ENCODE measurements at places on chromosomes 13 and 19.
A peak's percentile ranks its signal among the peaks of the same experiment; 100 is the strongest.

- DNase-seq, result no peak
Measured at GRCh38 chr13:43441464-43441863, 345.3 kb downstream of the ENOX1 start.

GRCh38 chr19:9793071-9793591 lies 24.6 kb upstream of the ZNF846 start:
- no peak for DNase-seq

DNA sequence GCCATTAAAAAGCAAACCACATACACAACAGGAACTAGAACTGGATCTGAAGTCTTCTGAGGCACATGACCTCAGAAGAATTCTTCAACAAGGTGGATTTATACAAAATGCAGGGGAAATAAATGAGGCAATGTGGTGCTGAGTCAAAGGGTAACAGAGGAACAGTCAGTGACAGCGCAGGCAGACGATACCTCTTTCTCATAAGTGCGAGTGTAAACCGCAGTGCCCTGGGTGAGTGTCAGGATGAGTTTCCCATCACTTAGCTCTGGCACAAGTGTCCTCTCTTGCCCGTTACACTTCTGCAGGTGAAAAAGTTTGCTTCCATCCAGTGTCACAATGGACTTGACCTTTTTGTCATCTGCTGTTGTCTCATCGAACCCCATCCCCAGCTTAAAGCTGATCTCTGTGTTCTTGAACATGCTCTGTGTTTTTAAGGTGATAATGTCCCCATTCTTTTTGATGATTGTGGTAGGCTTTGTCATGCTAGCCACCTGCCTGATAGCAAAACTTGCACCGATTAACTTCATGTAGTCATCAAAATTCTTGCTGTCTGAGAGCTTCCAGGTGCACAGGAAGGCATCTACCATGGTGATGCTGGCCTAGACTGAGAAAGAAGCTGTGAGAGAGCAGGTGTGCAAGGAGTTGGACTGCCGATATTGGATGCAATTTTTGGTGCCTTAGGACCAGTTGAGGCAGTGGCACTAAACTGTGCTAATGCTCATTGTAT lies 97.3 kb downstream of the AKAP11 start:
- no peak for DNase-seq

- no peak for DNase-seq
Measured at GRCh38 chr13:108987517-108987916, 358.1 kb downstream of the MYO16 start.

GRCh38 chr19:18587962-18588610 lies 512 bp upstream of the REX1BD start:
- no peak for DNase-seq

DNA sequence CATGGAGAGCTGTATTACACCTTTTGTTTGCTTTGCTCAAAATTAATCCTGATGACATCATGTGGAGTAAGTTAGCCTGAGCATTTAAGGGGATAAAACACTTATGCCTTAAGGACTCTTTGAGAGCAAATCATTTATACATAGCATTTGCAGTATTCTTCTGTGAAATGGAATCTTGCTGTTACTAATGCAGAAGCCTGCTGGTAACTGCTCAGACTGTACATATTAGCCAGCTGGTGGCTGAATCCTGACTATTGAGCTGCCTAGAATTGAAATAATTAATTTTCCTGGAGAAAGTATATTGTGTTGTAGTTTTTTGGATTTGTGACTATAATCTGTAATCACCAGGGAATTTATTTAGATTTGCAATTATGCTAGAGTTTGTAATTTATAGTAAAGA lies 363.2 kb downstream of the GPC6 start:
- no peak for DNase-seq

DNA sequence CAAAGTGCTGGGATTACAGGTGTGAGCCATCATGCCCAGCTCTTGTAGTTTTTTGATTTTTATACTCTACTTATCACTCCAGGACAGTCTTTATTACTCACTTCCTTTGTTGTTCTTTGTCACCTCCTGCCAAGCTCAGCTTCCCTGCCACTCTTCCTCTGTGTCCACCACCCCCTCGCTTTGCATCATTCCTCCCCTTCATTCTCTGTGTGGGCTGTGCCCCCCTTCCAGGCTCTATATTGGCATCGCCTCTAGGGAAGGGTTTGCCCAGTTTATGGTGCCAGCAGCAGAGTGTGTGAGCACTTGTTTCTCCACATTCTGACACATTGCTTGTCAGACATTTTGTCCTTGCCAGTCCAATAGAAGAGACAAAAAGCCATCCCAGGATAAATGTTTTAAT lies 15.1 kb downstream of the ZNF302 start:
- DNase-seq, result no peak

GRCh38 chr19:3838661-3839060 lies 30.2 kb downstream of the ZFR2 start:
- no peak for DNase-seq

GRCh38 chr19:5152767-5153532 lies 184.0 kb downstream of the KDM4B start:
- no peak for DNase-seq

DNA sequence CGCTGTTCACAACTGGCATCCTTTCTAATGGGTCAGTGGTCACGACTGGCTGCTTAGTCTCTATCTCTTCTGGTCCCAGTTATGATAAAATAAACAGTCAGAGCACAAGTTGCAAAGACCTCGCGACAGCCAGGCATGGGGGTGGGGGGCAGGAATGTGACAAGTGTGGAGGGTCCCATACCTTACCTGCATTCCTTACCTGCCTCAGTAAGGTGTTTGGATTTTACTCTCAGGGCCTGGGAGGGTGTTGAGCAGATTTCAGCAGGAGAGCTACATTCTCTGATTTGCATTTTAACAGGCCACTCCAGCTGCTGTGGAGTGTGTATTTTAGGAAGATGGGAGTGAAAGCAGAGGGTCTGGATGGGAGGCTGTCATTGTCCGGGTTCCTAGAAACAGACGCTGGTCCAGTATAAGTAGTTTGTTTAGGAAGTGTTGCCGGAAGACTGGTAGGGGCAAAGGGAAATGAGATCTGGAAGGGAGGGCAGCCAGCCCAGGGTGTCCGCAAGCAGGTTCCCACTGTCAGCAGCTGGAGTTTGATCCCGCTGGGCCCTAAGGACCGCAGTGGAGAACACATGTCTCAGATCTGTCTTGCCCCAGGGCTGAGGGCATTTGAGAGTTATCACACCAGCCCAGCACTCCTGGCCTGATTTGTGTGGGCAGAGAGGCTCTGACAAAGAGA lies 920.0 kb downstream of the UQCRFS1 start:
- DNase-seq, result no peak

- peak; percentile 67 for DNase-seq
Measured at GRCh38 chr19:50414864-50415660, 3.7 kb upstream of the SPIB start.

DNA sequence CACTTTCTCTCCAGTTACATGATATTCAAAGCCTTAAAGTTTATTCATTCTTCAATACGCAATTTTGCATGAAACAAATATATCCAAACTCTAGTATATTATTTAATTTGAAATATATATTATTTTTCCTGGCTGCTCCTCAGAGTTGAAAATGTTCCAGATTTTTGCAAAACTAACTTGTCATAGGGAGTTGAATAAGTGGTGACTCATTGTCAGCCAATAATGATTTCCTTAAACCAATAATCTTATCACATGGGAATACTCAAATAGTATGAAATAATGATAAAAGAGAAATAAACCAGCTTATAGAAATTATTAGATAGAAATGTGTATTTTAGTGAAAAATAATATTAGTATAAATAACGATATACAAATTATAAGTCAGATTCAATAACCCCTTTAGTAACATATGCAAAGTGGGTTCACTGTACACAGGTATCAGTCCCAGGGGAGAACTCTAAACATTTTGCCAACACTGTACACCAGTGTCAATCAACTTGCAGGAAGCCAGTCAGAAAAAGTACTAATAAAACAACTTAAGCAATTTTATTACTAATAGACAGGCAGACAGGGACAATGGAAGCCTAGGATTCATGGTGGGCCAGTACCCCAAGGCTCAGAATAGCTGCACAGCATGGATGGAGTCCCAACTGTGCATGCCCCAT lies 222.6 kb upstream of the KLHL1 start:
- DNase-seq, result no peak

- no peak for DNase-seq
Measured at GRCh38 chr19:15123031-15123890, 16.1 kb downstream of the SYDE1 start.

DNA sequence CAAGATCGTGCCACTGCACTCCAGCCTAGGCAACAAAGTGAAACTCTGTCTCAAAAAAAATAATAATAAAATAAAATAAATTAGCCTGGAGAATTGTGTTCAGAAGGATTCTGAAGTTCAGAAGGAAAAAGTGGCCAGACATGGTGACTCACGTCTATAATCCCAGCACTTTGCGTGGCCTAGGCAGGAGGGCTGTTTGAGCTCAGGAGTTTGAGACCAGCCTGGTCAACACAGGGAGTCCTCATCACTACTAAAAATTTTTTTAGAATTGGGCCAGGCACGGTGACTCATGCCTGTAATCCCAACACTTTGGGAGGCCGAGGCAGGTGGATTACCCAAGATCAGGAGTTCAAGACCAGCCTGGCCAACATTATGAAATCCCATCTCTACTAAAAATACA lies 6.0 kb downstream of the RDH8 start:
- no peak for DNase-seq

- no peak for DNase-seq
Measured at GRCh38 chr19:45471931-45472562, 4.3 kb downstream of the FOSB start.

DNA sequence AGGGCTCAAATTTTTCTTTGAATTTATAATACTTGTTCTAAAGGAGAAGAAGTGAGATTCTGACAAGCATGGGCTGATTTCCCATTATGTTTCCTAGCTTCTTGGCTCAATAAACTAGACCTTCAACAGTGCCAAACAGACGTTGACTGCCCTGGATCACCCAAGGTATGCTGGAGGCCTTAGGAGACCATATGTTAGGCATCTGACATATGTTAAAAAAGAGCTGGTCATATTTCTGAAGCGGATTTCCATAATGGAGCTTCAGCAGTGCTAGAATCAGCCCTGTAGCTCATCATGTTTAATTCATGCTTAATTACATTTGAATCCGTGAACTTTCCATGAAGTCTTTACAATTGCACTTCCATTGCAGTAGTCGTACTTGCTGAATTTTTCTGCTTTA lies 653.3 kb downstream of the DIAPH3 start:
- no peak for DNase-seq

DNA sequence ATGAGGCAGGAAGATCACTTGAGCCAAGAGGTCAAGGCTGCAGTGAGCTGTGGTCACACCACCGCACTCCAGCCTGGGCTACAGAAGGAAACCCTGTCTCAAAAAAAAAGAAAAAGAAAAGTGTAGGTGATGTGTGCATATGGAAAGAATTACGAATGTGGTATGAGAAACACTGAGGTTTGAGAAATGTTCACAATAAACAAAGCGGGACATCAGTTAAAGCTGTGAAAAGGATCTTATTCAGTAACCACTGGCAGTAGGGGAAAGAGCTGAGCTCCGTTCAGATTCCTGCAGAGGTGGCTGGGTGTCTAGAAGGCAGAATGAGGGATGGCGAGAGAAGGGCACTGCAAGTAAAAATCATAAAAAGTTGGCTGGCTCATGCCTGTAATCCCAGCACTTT lies 4.1 kb upstream of the IGSF23 start:
- DNase-seq, result no peak

GRCh38 chr19:19510432-19510831 lies 4.9 kb downstream of the TSSK6 start:
- no peak for DNase-seq

- no peak for DNase-seq
Measured at GRCh38 chr19:18742838-18743783, 48.0 kb downstream of the COMP start.

DNA sequence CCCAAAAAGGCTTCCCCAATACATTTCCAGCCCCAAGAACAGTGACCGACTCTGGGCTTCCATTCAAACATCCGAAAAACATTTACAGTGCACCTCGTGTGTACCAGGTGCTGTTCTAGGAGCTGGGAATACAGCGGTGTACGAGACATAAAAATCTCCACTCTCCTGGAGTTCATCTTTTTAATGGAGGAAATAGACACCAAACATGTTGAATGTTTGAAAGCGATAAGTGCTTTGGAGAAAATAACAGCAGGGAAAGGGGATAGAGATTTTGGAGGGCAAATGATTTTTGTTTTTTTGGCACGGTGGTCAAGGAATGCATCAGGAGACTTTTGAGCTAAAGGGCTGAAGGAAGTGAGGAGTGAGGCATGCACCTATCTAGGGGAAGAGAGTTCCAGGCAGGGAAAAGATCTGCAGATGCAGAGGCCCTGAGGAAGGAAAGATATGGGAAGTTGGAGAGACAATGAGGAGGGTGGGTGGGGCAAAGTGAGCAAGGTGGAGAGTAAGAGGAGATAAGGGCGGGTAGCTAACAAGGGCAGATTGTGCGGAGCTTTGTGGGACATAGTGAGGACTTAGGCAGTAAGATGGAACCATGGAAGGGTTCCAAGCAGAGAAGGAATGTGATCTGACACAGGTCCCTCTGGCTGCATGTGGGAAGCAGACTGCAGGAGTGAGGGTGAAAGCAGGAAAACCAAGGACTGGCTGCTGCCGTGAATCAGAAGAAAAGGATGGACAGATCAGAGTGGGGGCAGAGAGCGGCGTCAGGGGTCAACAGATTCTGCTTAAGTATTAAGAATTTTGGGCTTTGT lies 703 bp upstream of the FBL start:
- DNase-seq, result no peak

DNA sequence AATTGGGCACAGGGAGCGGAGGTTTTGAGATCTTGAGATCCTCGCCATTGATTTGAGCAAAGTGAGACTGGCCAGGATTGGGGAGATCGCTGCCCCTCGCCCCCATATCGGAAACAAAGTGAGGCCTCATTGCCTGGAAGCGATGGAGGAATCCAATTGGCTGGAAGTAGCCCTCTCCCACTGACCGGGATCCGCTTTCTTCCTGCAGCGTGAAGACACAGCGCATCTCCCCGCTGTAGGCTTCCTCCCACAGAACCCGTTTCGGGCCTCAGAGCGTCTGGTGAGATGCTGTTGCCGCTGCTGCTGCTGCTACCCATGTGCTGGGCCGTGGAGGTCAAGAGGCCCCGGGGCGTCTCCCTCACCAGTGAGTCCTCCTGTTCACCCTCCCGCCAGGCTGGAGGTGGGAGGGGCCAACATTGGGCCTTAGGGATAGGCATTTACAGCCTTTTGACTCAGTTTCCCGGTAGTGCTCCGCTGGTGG lies 438 bp downstream of the PRKCSH start:
- no peak for DNase-seq

- DNase-seq, result no peak
Measured at GRCh38 chr13:95541308-95541707, 11.2 kb upstream of the CLDN10 start.

GRCh38 chr19:42191855-42192254 lies 25.6 kb downstream of the DEDD2 start:
- no peak for DNase-seq

All from left lobe of liver (tissue), 2 donors.